NCI-H446 treated with DMSO at 0.1 percent for 48 hours (cell line): ENCODE measurements at places on chromosomes 3 and 15.

DNA sequence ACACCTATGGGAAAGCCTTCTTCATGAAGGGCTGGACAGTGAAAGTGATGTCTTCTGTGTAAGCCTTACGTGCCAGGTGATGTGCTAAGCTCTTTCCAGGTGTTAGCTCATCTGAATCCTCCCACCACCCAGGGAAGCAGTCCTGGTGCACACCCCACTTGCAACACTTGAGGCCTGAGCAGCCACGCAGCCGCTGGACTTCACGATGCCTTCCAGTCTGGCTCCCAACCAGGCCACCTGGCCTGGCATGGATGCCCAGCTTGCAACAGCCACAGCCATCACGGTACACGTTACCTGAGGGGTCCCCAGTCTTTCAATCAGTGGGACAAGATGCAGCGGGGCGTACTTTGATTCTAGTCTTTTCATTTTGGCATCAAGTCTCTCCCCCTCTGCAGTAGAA lies 35.8 kb downstream of the NIPA2 start:
- no peak for DNase-seq

- DNase-seq, result no peak
These were observed 22.6 kb downstream of the ZNF80 start for GRCh38 chr3:114214542-114215341.

GRCh38 chr15:69891070-69891536 lies 206.6 kb downstream of the TLE3 start:
- DNase-seq, result no peak

DNA sequence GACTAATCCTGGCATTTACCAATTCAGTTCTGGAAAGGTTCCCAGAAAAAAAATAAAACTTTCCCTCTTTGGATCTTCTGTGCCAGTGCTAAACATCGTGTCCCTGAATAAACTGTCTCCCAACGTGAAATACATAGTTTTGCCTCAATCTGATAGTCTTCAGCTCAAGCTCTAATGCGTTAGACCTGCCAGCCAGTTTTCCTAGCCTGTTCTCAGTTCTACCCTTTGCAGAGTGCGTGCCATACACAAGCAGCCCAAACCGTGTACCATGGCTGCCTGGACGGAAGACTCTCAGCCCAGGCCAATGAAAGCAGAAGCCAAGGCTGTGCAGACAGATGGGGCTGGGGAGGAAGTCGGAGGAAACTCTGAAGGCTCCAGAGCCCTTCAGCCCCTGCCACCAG lies 11.4 kb upstream of the OCA2 start:
- DNase-seq, result peak; percentile 45

DNA sequence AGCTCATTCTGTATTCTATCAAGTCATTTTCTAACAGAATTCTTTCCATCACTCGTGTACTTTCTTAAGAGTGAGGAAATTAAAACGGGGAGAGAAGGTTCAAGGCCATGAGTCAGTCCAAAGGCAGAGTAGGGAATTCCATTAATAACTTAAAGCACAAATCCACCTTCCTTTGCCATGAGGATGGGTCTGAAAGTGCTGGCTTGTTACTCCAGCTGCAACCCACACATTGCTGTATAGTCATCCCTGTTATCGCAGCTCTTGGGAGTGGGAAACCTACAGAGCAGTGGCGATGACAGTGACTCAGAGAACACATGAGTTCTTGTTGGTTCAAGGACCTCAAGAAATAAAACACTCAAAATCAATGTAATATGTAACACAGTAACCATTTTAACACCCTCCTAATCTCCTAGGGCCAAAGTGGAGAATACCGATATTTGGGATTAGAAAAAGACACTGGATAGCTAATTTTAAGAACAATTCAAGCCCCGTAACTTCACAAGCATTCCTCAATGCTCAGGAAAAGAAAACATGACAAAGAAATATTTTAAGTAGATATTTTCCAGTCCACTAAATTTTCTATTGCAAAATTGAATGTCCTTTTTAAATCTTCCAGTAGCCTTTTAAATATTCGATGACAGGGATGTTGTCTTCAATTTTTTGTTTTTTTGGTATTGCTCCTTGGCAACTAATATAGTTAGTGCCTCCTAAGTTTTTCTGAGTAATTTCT lies 179.9 kb upstream of the THBS1 start:
- DNase-seq, result no peak

DNA sequence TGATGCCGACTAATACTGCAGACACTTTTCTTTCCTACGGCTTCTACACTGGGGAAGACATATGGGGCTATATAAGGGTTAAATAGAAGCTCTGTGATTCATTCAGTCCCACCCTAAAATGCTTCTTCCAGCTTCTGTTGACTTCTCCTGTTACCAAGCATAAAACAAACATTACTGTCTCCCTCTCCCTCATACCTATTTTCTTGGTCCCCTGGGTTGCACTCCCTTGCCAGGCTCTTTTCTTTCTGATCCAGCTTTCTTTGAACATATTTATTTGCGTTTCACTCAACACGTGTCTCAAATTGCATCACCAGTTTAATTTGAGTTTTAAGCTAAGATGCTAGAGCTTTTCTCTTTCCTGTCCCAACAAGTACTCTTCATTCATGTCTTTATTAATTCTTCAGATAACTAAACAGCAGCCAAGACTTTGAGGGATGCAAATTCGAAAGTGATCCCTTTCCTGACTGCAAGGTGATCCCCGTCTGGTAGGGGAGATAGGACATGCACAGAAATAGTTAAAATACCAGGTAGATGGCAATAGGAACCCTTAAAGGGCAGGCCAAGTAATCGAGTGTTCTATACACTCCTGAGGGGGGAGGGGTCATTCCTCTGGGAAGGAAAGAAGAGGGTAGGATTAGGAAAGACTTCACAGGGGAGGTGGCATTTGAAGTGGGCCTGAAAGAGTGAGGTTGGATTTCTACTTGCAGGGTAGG lies 198.6 kb upstream of the BCL6 start:
- DNase-seq, result no peak

GRCh38 chr3:128415200-128415772 lies 51.4 kb downstream of the DNAJB8 start:
- no peak for DNase-seq

- DNase-seq, result peak; percentile 94
These were observed 57.8 kb downstream of the MAP3K13 start for GRCh38 chr3:185420762-185421161.

DNA sequence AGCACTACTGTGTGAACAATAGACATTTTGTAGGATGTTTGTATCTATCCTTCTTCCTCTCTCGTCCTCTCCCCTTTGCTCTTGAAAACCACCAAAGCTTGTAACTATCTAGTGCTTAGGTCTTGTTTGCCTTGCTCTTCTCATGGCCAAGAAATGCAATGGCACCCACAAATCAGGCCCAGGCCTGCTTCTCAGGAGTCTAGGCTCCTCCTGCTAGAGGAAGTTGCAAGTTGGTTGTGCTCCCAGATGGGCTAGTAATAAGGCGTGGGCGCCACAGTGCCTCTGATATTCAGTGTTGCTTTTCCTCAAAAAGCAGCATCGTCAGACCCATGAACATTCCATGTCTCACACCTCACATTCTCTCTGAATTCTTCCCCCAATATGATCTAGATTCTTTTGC lies 28.7 kb downstream of the ZNF385D start:
- DNase-seq, result no peak

DNA sequence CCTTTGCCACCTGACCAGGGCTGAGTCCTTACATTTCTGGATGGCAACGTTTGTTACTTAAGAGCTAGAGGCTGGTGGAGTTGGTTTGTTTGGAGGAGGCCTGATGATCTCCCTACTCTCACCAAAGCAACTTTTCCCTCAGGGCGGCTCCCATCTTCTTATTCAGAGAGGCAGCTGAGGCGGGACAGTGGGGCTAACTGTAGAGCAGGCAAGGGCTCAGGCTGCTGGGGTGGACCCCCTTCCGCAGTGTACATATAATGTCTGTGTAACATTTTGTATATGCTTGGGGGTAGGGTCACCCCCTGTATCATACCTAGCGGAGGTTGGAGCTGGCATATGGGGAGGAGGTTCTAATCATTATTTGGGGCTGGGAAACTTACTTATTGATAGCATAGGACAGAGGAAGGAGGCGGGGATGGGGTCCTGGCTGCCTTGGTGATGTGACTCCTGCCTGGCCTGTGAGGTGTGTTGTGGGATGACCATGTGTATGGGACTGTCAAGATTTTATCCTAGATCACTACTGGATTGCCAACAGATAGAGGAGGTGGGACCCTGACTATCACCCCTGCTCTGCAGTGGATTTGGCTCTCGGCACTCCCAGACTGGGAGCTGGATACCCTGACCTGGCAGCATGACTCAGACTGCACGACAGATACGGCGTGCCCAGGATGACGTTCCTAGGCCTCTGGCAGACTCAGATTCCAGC lies 52.5 kb upstream of the UBE2Q2 start:
- no peak for DNase-seq

GRCh38 chr3:59595830-59596229 lies 546.0 kb upstream of the CFAP20DC start:
- DNase-seq, result no peak

DNA sequence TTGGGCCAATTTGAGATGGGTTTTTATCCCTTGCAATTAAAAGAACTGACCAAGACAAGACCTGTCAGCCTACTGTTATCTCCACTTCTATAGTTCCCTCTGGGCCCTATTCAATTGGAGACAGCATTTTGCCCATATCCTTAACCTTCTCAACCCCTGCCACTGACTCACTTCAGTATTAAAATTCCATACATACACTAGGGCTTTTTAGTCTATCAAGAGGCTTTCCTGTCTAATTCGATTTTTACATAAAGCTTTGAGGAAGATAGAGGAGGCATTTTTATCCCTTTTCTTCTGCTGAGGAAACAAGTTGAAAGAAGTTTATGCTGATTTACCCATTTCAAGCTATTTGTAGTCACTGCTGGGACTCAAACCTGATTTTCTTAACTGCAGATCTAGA lies 51.1 kb downstream of the GTF2E1 start:
- no peak for DNase-seq

DNA sequence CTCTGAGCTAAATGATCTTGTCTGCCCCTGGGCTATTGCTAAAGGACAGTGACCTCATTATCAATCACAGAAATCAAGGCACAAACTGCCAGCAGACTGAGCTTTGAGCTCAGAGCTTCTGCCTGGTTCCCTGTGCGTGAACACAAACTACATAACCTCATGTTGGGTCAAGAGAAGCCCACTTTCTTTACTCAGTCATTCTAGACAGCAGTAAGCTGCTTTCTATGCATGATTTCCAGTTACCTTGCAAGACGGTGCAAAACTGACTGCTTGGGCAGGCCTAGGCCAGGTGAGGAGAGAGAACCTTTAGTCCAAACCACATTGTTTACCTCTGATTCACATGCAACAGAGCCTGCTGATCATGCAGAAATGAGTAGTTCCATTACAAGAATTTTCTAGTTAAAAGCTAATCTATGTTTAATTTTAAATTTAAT lies 75.1 kb downstream of the ARRDC4 start:
- DNase-seq, result no peak

- no peak for DNase-seq
These were observed 63.4 kb upstream of the ADAMTS17 start for GRCh38 chr15:100405179-100405578.

- DNase-seq, result no peak
These were observed 11.8 kb downstream of the XXYLT1 start for GRCh38 chr3:195259154-195259474.

- DNase-seq, result no peak
These were observed 53.5 kb downstream of the SUCNR1 start for GRCh38 chr3:151926956-151927355.

GRCh38 chr15:89714775-89715174 lies 24.2 kb downstream of the WDR93 start:
- no peak for DNase-seq

DNA sequence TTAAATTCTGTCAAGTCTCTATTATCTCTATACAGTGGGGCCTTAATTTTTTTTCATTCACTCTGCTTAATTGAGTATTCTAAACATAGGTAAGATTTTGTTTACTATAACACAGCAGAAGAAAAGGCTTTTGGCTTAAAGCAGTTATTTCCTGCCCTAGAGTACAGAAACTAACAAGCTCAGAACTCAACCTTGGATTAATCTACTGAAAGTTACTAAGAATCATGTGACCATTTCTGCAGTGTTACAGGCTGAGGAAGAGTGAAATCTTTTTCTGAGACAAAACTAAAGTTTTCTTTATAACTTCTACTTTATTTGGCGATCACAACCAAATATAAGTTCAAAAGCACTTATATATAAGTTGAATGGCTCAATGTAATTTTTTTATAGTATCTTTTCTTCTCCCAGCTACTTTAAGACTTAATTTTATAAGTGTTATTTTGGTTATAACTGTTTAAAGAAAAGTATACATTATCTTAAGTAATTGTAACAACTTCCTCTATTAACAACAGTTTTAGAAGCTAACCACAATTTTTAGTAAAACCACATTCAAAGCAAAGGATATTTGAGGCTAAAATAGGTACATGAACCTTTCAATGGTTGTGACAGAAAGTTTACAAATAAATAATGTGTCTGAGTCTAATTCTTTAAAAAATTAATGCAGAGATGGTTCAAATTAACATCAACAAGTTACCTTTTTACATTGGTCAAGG lies 240.6 kb upstream of the NAALADL2 start:
- no peak for DNase-seq

- DNase-seq, result no peak
These were observed 12.7 kb upstream of the SACM1L start for GRCh38 chr3:45676325-45677032.

- DNase-seq, result no peak
These were observed 24.7 kb upstream of the TM4SF4 start for GRCh38 chr3:149449799-149450198.

DNA sequence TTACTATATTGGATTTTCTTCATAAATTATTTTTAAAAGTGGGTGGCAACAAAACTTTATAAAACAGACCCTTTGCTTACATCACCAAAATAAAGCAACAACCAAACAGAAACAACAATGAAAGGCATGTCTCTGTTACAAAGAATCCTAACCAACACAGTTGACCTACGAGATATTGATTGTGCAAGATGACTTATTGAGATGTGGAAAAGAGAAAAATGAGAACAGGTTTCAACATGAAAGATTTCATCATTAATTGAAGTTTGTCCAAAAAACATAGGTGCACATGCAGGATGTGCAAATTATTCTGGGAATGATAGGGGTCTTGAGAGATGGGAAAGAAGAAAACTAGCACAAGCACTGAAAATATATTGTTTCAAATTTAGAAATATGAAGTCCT lies 9.0 kb downstream of the GMNC start:
- no peak for DNase-seq

- no peak for DNase-seq
These were observed 192.7 kb upstream of the KCNMB2 start for GRCh38 chr3:178343433-178344038.

GRCh38 chr3:102006812-102007485 lies 157.6 kb downstream of the NFKBIZ start:
- no peak for DNase-seq

- no peak for DNase-seq
These were observed 61.1 kb downstream of the DUT start for GRCh38 chr15:48392356-48392755.

DNA sequence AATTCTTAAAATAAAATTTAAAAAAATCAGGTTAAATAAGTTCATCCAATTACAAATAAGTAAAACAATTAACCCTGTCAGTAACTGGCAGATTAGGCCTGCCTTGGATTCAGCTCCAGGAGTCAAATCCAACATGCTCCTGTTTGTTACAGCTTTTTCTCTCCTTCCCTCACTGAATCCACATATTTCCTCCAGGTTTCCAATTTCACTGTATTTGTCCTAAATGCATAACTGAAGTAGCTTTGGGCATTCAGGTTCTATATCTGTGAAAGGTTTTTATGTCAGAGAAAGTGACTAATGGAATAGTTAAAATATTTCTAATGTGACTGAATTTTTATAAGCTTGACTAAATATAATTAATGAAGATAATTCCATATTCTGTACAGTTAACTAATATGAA lies 79.7 kb downstream of the IFT80 start:
- no peak for DNase-seq
